Activated CD8-positive, alpha-beta T cell treated with anti-CD3 and anti-CD28 coated beads, Interleukin-2, amount 10 ng/mL, durations not matched to agents 7 days and 5 days (primary cell): ENCODE measurements at places on chromosomes 2 and 18. TPM values are rescaled to one million over a fixed set of nuclear protein-coding genes. Genes with fewer than 3 reads are reported as not detected.

- H3K27ac ChIP-seq, result no peak overlapping the region
- no peak overlapping the region for H3K4me3 ChIP-seq
- no peaks in the 10 kb centered on the region for H3K4me1 ChIP-seq
- no peaks in the 10 kb centered on the region for H3K36me3 ChIP-seq
Observed at GRCh38 chr18:965921-966758, 61.5 kb downstream of the ADCYAP1 start.

DNA sequence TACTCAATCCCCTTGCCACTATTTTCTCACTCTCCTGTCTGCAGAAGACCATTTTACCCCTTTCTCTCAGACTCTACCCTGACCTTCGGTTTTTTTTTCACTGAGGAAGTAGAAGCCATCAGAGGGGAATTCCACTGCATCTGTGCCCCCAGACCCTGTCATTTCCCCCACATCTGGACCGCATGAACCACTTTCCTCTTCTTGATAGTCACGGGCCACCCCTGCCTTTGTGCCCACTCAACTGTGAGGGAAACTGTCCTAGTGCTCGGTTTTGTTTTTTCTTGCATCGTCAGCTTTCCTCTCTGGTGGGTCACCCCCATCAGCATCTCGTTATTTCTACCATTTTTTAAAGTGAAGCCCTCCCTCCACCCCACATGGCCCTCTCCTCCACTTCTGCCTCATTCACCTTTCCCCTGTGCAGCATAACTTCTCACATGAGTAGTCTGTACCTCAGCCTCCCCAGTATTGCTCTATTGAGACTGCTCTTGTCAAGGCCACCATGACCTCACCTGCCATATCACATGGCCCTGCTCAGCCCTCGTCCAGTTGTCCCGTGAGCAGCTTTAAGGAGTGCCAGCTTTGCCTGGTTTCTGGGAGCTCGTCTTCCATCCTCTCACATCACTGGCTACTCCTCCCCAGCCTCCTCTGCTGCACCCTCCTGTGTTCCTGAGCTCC is 32.4 kb downstream of the TMEM87B start:
- H3K4me1 ChIP-seq, result peaks cover 7% of the 10 kb centered on the region
- no peaks in the 10 kb centered on the region for H3K27me3 ChIP-seq
- no peak overlapping the region for H3K27ac ChIP-seq
- H3K4me3 ChIP-seq, result no peak overlapping the region

DNA sequence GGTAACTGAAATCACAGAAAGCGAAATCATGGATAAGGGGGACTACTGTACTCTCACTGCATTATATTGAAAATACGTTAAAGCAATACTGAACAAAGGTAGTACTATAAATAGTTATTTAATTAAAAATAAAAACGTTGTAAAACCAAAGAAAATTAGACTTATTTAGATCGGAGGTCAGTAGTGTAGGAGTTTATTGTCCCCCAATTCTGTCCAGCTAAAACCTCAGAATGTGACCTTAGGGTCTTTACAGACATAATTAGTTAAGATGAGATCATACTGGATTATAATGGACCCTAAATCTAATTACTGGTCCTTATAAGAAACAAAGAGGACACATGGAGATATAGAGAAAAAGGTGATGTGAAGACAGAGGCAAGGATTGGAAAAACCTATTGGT is 95.3 kb downstream of the PHLPP1 start:
- no peak for DNase-seq
- H3K36me3 ChIP-seq, result no peaks in the 10 kb centered on the region
- no peak overlapping the region for H3K27ac ChIP-seq
- H3K27me3 ChIP-seq, result peaks cover 2% of the 10 kb centered on the region
- H3K4me1 ChIP-seq, result no peaks in the 10 kb centered on the region

Gene LAMA1
- total RNA-seq, result not detected

DNA sequence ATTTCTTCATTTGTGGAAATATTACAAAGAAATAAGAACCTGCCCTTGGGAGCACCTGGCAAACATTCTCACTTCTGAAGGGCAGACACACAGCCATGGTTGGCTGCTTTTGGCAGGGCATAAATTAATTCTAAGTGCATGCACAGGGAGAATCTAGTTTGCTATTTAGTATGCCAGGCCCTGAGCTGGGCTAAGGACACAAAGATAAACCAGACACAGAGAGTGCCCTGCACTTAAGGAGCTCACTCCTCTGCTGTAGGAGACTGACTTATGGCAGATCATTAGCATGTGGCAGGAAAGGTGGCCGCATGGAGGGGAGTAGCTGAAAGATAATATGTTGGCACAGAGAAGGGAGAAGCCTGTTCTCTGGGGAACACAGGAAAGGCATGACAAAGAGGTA is 367.0 kb downstream of the LPIN1 start:
- H3K27ac ChIP-seq, result no peak overlapping the region
- peaks cover 2% of the 10 kb centered on the region for H3K36me3 ChIP-seq
- no peak for DNase-seq
- no peaks in the 10 kb centered on the region for H3K27me3 ChIP-seq
- H3K4me1 ChIP-seq, result peaks cover 19% of the 10 kb centered on the region

- H3K36me3 ChIP-seq, result no peaks in the 10 kb centered on the region
- peaks cover 6% of the 10 kb centered on the region for H3K4me1 ChIP-seq
- no peak overlapping the region for H3K27ac ChIP-seq
- H3K27me3 ChIP-seq, result no peaks in the 10 kb centered on the region
- H3K4me3 ChIP-seq, result no peak overlapping the region
- DNase-seq, result no peak
Observed at GRCh38 chr2:109005686-109006204, 16.7 kb upstream of the EDAR start.

Gene MOCOS
- total RNA-seq, result 0.47 TPM

GRCh38 chr2:181234487-181234891 is 222.7 kb upstream of the ITGA4 start:
- H3K27me3 ChIP-seq, result no peaks in the 10 kb centered on the region
- H3K4me1 ChIP-seq, result peaks cover 39% of the 10 kb centered on the region
- H3K4me3 ChIP-seq, result no peak overlapping the region
- DNase-seq, result no peak
- peaks cover 25% of the 10 kb centered on the region for H3K36me3 ChIP-seq

Gene ATL2
- total RNA-seq, result 58.7 TPM

- H3K4me1 ChIP-seq, result no peaks in the 10 kb centered on the region
- H3K27me3 ChIP-seq, result no peaks in the 10 kb centered on the region
- no peak for DNase-seq
- H3K27ac ChIP-seq, result no peak overlapping the region
- H3K36me3 ChIP-seq, result no peaks in the 10 kb centered on the region
Observed at GRCh38 chr2:120396013-120396860, 50.3 kb downstream of the INHBB start.

- DNase-seq, result no peak
- peaks cover 19% of the 10 kb centered on the region for H3K36me3 ChIP-seq
- no peaks in the 10 kb centered on the region for H3K27me3 ChIP-seq
- no peak overlapping the region for H3K27ac ChIP-seq
- no peaks in the 10 kb centered on the region for H3K4me1 ChIP-seq
Observed at GRCh38 chr2:3420769-3421397, 41.4 kb downstream of the TRAPPC12 start.

Gene CHRNA1
- total RNA-seq, result not detected

Gene L3MBTL4
- not detected for total RNA-seq

Gene DHRS9
- total RNA-seq, result not detected

Gene CFAP65
- not detected for total RNA-seq

DNA sequence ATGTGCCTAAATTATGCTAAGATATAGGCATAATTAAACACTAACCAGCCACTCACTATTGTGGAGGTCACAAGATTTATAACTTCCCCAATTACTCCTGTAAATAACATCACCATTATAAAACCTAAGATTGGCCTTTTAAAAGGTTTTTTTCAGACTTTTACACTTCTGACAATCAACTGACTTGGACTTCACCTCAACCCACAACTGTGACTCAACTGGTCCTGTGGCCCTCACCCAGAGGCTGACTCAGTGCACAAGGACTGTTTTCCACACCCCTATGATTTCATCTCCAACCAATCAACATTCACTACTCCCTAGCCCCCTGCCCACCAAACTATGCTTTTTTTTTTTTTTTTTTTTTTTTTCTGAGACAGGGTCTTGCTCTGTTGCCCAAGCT is 11.6 kb downstream of the TTR start:
- no peaks in the 10 kb centered on the region for H3K36me3 ChIP-seq
- no peaks in the 10 kb centered on the region for H3K27me3 ChIP-seq

Gene IL36G
- not detected for total RNA-seq
